ENCODE measurements at places on chromosomes 4 and X.

- no peak for DNase-seq
Measured at GRCh38 chr4:124883632-124884031, 171.1 kb upstream of the ANKRD50 start.

- DNase-seq: no peak
Measured at GRCh38 chrX:53291596-53291995, 10.2 kb upstream of the IQSEC2 start.

- DNase-seq: peak; percentile 48
Measured at GRCh38 chr4:100848841-100849240, 331.0 kb upstream of the EMCN start.

GRCh38 chrX:44904542-44905115 is 31.6 kb downstream of the KDM6A start:
- peak; percentile 0 for DNase-seq

- no peak for DNase-seq
Measured at GRCh38 chr4:122854447-122855352, 28.1 kb downstream of the FGF2 start.

DNA sequence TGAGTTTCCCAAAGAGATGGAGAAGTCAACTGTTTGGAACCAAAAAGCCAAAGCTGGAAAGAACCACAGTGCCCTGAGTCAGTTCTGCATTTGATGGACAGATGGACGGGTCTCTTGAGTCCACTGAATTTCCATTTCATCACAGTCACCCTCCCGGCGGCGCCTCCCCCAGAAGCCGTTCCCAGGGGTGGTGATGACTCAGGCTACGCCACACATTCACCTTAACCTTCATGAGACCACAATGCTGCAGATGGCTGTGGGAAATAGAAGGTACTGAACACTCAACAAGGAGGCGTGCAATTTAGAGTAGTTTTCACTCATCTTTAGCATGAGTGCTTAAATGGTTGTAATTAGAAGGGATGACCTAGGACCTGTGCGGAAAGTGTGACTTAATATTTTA is 61.3 kb downstream of the STOX2 start:
- DNase-seq: no peak

DNA sequence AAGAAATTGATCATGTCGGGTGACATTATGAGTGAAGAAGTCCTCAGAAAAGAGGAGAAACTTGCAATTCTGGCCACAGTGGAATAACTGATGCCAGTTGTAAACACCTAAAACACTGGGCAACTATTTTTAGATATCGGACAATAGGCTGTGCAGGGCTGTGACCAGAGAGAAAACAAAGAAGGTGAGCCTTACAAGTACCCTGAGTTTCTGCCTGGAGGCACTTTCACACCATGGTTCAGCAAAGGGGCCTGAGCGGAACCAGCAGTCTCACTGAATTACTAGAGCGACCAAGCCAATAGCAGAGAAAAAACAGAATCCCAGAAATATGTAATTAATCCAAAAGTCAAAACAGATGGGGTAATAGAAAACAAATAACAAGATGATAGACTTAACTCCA is 11.2 kb downstream of the IRAK1 start:
- no peak for DNase-seq

DNA sequence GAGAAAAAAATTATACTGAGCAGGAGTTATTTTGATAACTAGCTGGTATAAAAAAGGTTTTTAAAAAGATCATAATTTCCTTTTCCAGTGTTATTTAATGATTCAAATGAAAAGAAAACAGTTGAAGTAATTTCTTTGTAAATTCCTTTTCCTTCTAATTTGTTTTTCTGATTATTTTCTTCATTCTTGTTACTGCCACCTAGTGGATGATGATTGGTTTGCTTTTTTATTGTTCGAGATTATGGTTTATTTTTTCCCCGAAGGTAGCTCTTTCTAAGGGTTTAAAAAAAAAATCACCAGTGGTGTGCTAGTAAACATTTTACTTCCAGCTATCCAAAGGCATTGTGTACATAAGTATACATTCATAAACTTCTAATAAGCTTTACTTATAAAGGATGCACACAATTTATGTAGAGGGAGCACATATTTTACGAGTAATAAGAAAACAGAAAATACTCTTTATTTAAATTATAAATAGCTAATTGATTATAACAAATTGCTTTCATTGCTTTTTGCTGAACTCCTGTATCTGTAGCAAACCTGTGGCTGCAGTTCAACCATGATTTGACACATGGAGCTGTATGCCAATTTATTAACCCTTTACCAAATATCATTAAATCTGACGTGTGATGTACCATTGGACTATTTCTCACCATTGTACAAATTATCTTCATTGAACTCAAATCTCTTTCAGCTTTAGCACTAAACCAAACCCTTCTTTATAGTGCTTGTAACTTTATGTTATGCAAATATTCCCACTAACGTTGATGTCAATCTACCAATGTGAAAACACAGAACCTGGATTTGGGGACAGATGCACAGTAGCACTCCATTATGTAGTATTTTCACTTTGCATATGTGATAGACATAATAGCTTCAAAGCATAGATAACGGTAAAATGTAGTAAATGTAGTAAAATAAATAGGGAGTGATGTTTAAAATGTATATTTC is 97.8 kb upstream of the ANK2 start:
- peak; percentile 60 for DNase-seq

DNA sequence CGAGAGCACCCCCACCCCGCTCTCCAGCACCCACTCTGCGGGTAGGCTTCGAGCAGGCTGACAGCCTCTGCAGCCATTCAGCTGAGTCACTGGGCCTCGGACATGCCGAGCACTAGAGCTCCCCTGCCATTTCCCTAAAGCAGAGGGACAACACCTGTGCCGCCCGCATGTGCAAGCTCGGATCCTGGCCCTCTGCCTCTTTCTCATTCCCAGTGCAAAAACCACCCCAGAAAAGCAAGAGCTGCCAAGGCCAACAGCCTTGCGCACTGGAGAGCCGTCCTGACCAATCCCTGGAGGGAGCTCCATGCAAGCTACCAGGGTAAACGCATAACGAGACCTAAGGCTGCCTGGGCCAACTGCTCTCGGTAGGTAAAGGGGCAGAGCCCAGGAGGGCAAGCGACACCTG is 5.3 kb downstream of the HCFC1 start:
- DNase-seq: no peak

GRCh38 chrX:73457306-73457705 is 10.5 kb downstream of the CDX4 start:
- no peak for DNase-seq

DNA sequence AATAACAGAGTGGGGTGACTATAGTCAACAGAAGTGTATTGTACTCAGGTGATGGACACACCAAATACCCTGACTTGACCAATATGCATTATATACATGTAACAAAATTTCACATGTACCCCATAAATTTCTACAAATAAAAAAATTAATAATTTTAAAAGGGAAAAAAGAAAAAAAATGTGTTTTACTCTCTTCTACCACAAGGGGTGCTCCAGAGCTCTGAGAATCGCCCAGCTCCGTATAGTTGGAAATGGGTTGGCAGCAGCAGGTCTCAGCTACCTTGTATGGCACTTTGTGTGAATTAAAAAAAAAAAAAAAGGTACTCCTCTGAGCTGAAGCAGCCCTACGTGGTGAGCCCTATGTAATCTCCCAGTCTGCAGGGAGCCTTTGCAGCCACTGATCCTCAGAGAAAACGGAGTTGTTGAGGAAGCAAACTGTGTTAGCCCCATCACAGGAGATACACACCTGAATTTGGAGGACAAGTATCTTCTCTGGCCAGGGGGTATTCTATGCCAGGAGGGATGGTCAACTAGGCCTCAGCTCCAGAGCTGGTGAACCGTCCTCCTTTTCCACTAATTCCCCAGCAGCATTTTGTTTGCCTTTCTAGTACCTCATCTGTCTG is 17.2 kb upstream of the POLA1 start:
- DNase-seq: peak; percentile 46

GRCh38 chrX:46461660-46462191 is 83.5 kb downstream of the ZNF674 start:
- no peak for DNase-seq

DNA sequence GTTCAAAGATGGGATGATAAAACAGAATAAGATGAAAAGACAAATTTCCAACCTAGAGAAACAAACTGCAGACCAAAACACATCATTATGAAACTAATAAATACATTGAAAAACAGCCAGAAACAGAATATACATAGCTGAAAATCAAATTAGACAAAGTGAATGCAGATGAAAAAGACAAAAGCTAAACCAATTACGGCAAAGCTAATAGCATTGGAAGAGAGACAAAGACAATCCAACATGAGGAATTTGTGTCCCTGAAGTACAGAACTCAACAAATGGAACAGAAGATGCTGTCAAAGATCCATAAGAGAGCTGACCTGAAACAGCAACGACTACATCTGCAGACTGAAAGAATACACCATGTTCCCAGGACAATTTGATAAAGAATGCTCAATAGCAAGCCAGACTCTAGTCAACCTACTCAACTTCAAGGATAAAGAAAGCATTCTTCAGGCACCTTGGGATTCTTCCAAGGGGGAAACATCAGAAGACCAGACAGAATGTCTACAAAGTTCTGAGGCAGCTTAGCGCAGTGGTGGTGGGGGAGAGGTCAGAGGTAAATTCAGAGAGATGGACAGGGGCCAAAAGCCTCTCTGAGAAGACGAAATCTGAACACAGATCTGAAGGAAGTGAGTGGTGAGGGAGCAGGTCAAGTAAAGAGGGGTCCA is 27.4 kb upstream of the IRAK1 start:
- DNase-seq: no peak

- DNase-seq: no peak
Measured at GRCh38 chrX:31272472-31272775, 200.6 kb upstream of the FTHL17 start.

DNA sequence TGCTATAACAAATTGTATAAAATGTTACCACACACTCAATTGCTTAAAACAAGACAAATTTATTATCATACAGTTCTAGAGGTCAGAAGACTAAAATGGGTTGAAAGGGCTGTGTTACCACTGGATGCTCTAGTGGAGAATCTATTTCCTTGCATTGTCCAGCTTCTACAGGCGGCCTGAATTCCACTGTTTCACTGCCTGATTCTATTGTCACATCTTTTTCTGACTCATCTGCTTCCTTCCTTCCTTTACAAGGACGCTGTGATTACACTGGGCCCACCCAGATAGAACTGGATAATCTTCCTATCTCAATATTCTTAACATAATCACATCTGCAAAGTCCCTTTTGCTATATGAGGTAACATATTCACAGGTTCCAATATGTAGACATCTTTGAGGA is 19.4 kb upstream of the ARMCX1 start:
- DNase-seq: no peak

- DNase-seq: no peak
Measured at GRCh38 chr4:37219242-37219641, 25.3 kb upstream of the NWD2 start.

DNA sequence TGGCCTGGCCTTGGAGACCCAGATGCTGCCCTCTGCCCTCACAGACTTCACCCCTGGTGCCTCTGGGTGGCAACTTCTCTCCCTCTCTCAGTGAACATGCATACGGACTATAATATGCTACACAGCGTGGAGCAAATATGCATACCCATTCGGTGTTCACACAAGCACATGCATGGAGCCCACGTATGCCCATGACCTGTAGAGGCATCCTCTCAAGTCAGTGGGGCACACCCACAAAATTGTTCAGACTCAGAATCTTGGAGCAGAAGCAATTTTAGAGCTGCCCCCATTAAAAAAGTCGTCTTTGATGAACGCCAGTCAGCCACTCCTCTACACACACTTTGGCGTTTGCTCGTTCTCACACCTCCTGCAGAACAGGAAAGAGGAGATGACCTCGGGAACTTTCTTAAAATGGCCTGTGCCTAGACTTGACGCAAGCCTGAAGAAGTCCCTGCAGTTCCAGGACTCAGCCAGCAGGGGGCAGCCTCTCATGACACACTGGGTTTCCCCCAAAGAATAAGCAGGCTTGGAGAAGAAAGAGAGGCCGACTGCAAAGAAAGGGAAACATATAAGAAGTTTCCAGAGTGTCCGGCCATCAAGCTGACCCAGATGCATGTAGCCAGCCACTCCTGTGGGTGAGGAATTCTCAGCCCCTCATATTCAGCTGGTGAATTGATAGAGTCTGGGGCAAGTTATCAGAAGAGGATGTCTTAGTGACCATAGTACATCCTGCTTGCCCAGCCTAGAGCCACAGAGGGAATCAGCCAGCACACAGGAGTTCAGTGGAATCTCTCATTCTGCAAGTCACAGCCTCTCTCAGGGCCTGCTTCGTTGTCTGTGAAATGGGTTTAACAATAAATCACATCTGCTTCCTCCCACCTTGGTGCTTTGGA is 17.3 kb downstream of the APLN start:
- peak; percentile 70 for DNase-seq

DNA sequence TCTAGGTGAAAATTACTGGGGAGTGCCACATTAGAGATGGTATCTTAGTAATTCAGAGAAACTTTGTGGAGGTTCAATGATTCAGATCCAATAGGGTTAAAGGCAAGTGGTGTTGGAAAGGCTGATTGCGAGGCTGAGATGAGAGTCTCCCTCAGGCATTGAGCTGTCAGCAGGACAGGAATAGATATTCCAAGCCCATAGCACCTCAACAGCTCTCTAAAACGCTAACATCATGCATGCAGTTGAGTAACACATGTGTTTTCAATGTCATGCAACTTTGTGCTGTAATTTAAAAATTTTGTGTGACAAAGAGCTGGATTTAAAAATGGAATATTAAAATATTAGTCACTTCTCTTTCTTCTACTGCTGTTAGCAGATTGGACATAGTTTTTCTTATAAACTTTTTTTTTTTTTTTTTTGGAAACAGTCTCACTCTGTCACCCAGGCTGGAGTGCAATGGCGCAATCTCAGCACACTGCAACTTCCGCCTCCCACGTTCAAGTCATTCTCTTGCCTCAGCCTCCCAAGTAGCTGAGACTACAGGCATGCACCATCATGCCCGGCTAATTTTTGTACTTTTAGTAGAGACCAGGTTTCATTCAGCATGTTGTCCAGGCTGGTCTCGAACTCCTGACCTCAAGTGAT is 173.5 kb upstream of the C1QTNF7 start:
- no peak for DNase-seq

DNA sequence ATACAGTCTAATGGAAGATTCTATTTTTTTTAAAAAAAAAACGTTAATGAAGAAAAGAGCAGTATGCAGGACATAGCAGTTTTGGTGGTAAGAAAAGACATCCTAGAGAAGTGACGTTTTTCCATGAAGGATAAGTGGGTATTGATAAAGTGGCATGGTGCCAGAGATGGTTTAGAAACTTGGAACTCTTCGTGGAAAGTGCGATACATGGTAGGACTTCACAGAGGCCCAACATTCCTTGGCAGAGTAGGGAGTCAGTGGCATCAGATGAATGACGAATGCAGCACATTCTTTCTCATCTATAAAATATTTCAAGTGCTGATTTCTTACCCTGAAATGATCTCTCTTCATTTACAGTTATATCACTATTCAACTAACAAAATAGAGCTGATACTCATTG is 298.7 kb downstream of the CCSER1 start:
- no peak for DNase-seq

Data from NAMALWA (cell line).